Mesothelial cell of epicardium (in vitro differentiated cells): ENCODE measurements at places on chromosomes 6 and 20.

- DNase-seq: no peak
These were observed 84.3 kb upstream of the ESR1 start for GRCh38 chr6:151723152-151723551.

DNA sequence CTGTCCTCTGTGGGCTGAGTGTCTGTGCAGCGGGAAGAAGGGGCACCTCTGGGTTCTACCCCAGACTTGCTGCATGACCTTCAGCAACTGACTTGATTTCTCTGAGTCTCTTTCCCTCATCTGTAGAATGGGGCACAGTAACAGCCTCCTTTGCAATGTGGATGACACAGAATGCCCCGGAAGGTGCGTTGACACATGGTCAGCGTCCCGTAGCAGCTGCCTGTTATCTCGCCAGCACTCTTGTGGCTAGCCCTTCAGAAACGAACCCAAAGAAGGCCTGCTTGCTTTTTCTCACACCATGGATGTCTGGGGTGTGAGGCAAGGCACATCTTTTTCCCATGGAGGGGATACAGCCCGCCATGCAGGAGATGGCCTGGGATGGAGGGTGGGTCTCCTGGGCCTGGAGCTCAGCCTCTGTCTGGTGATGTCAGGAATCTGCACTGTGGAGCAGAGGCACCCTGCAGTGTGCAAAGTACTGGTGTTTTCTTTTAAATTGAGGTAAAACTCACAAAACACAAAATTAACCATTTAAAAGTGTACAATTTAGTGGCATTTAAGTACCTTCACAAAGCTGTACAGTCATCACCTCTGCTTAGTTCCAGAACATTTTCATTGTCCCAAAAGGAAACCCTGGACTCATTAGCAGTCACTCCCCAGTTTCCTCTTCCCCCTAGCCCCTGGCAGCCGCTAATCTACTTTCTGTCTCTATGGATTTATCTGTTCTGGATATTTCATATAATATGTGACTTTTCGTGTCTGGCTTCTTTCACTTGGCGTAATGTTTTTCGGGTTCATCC lies 59.8 kb upstream of the FAM83D start:
- DNase-seq: no peak

DNA sequence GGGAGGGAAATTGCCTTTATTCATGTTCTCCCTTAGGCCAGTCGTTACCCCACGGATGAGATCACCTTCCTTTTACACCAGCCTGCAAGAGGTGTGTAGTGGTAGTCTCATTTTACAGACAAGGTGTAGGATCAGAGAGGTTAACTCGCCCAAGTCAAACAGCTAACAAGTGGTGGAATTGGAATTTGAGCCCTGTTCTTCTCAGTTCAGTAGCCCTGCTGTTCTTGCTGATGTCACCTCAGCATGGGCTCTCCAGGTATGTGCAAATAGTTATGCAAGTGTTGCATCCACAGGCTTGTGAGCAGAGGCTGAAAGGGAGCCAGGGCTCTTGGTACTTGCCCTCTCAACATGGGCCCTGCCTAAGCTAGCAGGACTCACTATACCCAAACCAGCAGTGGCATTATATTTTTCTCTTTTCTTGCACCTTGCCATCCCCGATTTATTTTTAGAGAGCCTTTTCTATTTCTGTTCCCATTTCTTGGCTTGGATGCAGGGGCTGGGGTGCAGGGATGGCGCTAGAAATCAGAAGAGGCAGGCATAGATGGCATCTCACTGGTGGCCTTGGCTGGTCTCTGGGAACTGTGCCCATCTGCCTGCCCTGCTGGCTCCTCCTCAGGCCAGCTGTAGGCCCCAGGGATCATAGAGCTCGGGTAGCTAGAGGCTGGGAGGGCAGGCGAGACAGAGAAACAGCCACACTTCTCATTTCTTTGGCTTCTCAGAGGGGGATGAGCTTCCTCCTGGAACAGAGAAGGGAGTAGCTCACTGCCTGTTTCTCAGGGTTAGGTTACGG lies 18.2 kb downstream of the PPARD start:
- no peak for DNase-seq

DNA sequence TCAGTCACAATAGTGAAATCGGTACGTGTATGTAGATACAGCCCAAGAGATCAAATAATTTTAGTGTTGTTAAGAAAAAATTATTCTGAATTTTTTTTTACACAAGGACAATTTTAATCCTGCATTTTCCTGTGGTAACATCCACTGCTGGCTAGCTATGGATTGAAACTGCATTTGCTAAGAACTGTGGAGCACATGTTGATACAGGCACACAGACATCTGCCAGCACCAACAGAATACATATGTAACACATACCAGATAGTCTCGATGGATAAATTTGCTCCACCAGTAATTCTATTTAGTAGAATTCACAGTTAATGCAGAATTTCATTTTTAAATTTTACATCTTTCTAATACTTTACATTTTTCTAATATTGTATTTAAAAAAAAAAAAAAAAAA lies 2.2 kb downstream of the ASIP start:
- DNase-seq: no peak

- no peak for DNase-seq
These were observed 5.8 kb upstream of the HEY2 start for GRCh38 chr6:125743604-125744003.

DNA sequence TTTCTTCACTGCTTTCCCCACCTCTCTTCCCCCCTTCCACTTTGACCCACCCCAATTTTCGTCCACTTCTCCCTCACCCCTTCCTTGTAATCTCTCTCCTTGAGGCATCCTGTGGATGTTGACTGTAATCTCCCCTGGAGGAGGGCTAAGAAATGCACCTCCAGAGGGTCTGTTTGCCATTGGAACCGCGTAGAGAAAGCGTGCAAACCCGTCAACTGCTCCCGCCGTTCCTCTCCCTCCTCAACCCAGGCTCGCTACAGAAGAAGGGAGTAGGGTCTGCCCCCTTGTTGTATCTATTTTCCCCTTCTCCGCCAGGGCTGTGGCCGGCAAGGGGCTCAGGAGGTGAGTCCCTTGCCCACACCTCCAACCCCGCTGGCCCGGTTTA lies 502 bp upstream of the HTR1E start:
- peak; percentile 47 for DNase-seq

DNA sequence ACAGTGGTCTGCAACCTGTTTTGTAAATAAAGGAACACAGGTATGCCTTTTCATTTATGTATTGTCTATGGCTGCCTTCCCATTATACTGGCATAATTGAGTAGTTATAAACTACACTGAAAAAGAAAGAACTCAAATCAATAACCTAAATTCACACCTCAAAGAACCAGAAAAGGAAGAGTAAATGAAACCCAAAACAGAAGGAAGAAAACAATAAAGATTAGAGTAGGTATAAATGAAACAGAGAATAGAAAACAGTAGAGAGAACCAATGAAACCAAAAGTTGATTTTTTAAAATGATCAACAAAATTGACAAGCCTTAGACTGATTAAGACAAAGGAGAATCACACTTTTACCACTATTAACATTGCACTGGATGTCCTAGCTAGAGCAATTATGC lies 34.7 kb downstream of the FAM184A start:
- no peak for DNase-seq

DNA sequence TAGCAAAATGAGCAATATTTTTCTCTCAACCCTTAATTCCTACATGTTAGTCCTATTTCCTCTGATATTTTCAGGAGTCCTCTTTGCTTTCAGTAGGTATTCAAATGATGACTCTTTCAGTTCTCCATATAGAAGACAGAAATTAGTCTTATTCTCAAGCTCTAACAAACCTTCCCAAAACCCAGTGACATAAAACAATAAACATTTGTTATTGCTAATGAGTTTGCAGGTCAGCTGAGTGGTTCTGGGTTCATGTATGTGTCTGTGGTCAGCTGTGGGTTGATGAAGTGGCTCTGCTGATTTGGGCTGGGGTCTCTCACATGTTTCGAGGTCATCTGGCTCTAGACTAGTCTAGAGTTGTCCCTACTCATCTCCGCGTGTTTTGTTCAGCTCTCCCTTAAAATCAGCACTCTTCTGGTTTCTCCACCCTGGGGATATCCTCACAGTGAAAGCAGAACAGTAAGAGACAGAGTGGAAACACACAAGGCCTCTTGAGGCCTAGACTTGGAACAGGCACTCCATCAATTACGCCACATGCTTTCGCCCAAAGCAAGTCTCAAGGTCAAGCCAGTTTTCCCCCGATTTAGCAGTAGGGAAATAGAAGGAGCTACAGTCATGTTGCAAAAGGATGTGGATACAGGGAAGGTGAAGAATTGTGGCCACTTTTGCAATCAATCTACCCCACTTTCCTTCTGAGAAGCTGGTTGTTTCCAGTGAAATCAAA lies 273.0 kb downstream of the PLCB1 start:
- DNase-seq: no peak

- no peak for DNase-seq
These were observed 18.5 kb upstream of the STMND1 start for GRCh38 chr6:17083397-17083796.

- no peak for DNase-seq
These were observed 37.2 kb downstream of the SCML4 start for GRCh38 chr6:107786709-107787588.

DNA sequence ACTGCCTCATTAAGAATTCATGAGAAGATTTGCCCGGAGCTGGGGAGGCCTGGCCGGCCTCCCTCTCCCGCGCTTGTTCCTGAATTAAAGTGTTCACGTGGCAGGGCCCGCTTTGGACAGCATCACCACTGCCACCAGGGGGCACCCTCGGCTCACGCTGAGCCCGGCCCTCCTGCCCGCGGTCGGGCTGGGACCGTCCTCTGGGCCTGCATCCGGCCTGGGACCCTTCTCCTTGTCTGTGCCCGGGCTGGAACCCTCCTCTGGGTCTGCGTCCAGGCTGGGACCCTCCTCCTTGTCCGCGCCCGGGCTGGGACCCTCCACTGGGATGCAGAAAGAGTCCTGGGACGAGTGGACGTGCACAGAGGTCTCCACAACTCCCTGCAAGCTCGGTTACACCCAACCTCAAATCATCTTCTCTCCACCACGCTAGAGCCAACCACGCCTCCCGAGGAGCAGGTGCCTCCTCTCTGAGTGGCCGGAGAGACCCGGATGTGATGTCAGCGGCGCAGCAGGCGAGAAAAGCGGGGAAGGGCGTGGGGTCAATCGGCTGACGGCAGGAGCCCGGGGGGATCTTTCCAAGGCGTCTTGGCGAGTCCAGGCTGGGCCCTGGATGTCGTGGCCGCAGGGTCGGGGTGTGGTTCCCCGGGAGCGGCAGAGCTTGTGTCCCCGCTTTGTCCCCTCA lies 50.9 kb upstream of the DACT2 start:
- DNase-seq: peak; percentile 75

DNA sequence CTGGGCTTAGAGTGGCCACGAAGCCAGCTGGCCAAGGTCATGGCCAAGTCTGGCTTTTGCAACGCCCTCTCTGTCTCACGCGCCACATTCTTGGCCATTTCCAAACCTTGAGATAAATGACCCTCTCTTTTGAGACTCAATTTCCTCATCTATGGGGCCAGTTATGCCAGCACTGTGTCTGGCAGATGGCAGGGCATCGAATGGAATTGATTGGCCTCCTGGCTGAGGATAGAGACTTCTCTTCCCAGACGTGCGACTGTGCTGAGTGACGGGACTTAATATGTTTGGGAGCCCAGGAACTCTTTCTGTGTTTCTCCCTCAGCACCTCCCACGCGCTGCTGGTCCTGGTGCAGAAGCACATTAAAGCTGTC lies 7.6 kb downstream of the BPIFB2 start:
- no peak for DNase-seq

- no peak for DNase-seq
These were observed 537.5 kb downstream of the QKI start for GRCh38 chr6:163952005-163952404.

DNA sequence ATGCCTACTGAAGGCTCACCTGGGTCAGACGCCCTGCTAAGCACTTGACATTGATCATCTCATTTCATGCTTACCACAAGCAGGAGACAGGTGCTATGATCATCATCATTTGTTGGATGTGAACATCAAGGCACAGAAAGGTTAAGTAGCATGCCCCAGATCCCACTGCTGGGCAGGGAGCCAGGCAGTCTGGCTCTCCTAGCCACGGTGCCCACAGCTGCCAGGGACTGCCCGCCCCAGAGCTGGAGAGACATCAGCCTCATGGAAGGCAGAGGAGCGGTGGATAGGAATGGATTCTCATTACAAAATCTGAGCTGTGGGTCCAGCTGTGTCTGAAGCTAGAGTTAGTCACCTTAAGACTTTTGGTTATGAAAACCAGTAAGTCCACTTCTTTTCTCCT lies 3.6 kb downstream of the SULF2 start:
- no peak for DNase-seq

GRCh38 chr6:34731393-34732060 lies 25.8 kb upstream of the SNRPC start:
- DNase-seq: no peak

DNA sequence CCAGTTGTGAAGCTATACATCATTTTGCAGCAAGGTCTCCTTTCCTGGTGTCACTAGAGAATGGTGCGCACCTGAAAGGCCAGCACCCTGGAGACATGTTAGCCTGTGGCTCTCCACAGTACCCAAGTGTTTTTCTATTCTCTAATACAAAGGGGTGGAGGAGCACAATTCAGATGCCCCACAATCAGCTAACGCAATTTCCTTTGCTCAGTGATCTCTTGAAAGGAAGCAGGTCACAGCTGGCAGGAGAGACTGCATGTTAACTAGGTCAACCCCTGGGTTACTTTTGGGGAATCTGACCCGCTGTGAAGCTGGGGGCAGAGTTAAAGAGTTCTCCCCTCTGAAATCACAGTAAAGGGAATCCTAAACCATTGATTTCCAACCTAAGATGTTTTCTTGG lies 92.5 kb downstream of the B3GAT2 start:
- no peak for DNase-seq

- no peak for DNase-seq
These were observed 190.4 kb downstream of the TPBG start for GRCh38 chr6:82553863-82554531.

DNA sequence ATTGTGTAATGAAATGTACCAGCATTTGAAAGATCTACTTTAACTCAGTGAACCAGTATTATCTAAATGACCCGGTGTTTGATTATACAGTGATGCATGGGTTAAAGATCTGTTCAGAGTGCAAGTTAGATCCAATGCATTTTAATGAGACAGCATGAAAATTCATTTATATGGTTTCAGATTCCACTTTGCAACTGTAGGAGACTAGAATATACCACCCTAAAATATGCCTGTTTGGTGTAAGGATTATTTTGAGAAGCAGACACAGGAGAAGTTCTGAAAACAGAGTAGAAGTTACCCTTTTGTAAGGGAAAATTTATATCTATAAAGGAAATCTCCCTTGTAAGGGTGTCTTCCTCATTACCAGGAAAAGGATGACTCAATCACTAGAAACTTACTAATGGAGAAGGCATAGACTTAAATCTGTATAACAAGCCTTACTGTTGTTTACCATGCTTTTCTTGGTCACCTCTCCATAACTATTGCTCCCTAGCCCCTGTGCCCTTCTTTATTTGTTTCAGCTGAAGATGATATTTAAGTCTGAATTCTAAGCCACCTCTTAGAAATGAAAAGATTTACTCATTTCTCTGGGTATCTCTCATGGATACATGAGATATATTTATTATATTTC lies 105.4 kb downstream of the NCOA3 start:
- no peak for DNase-seq
